Stimulated activated CD8-positive, alpha-beta memory T cell treated with anti-CD3 and anti-CD28 coated beads, Interleukin-2, amount 100 ng/mL, for 1 hour (primary cell): ENCODE measurements at places on chromosomes 12 and 14.

DNA sequence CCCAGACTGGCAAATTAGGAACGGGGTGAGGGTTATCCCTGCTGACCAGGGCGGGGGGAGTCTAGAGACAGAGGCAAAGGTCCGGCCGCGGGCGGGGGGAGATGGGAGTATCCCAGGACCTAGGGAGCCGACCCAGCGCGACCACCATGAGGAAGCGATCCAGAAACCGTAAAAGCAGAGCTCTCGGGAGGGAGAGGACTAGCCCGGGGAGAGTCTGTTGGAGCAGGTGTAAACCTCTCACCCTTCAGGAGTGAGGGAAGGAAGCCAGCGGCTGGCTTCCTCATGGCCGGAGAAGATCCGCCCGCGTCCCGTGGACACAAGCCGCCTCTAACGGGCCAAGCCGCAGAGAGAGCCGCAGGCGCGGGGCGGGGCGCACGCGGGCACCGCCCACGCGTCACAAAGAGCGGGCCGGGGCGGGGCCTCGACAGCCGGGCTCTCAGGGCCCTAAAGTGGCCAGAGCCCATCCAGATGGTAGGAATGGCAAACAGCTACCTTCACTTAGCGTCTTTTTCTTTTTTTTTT is at the start of gene ACRBP:
Gene ACRBP, minus strand, starts transcription at position 350 of the 522 bp plus-strand sequence. Its CDS starts 66 bp downstream, at position 284.
- DNase-seq = no peak

- no peak for DNase-seq
Measured at GRCh38 chr14:72961579-72962335, 35.5 kb downstream of the DCAF4 start.

DNA sequence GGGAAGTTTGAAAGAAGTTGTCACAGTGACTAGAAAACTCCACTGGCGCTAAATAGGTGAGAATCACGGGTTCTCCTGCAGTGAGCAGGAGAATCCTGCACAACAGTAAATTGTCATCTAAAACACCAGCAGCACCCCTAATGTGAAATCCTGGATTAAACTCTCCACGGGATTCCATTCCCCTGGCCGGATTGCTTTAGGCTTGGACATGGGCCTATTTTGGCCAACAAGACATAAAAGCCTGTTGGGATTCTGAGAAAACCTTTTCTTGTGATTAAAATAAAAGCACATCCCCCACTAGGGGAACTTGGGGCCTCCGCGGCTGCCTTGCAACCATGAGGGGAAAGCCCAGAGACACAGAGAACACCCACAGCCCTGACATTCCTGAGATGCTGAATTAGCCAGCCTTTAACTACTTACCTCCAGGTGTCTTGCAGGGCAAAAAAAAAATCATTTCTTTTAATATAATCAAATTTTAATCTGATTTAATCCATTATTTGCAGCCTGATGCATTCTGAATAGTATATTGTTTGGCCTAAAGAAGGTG is 21.0 kb upstream of the TSPAN11 start:
- no peak for DNase-seq

DNA sequence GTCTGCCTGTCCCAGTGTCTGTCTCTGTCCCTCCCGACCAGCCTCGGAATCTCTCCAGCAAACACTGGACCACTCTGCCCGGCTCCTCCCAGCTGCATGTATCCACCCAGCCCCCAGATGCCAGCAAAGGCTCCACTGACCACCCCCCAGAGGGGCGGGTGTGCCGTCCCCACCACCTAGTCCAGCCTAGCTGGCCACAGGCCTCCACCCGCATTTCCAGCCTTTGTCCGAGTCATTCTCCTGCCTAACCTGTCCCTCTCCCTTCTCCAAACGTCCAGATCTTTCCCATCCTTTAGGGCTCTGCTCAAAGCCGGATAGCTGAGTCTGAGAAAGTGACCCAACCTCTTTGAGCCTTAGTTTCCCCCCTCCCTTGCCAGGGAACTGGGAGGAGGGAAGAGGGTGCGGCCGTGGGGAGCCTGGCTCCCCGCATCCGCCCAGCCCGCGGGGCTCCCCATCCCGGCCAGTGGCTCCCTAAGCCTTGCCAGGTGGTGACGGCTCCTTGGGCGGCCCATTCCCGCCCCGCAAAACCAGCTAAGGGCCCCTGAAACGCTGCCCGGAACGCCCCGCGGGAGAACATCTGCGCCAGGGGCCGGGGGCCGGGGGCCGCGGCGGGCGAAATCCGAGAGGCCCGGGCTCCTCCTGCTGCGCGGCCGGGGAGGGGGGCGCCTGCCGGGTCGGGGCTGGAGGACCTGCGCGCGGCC is 34.6 kb upstream of the ANKRD9 start:
- DNase-seq = no peak

GRCh38 chr12:67414011-67414715 is 145.0 kb downstream of the CAND1 start:
- no peak for DNase-seq

DNA sequence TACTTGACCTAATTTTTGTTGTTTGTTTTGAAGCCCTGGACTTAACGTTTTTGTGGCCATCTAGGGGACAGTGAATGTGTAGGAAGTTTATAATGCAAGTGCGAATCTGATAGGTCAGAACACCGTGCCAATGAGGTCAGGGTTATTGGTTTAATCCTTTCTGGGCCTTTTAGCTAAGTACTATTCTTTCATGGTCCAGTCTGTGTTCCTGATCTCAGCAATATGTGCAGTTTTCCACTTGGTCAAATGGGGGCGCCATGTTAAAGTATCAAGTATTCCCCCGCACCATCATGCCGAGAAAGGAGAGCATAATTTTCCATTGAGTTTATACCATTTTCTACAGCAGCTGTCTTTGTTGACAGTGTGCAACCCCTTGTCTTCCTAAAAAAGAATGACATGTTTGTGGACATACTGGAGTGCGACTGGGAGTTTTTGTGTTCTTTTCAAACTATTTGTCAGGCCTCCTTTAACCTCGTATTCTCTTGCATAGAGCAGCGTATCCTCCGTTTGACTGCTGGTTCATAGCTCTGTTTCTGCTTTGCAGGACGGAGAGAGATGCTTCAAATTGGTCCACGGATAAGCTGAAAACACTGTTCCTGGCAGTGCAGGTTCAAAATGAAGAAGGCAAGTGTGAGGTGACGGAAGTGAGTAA is 1.3 kb downstream of the AHSA1 start:
- no peak for DNase-seq

- DNase-seq = no peak
Measured at GRCh38 chr12:23546756-23547155, 402.7 kb downstream of the SOX5 start.

GRCh38 chr12:42281278-42281677 is 43.2 kb upstream of the YAF2 start:
- DNase-seq = no peak

GRCh38 chr12:55676707-55677106 is 31.0 kb downstream of the ITGA7 start:
- no peak for DNase-seq

- DNase-seq = no peak
Measured at GRCh38 chr12:22787557-22787956, 162.6 kb downstream of the ETNK1 start.

- peak; percentile 31 for DNase-seq
Measured at GRCh38 chr14:20697273-20698017, 8.9 kb downstream of the ANG start.

- no peak for DNase-seq
Measured at GRCh38 chr14:105299654-105300541, 903 bp downstream of the BRF1 start.
